CD8-positive, alpha-beta memory T cell (primary cell): ENCODE measurements at places on chromosomes 5 and 9. TPM values are rescaled to one million over a fixed set of nuclear protein-coding genes. Genes with fewer than 3 reads are reported as not detected.

- DNase-seq = no peak
Observed at GRCh38 chr9:14215614-14216013, 98.3 kb downstream of the NFIB start.

DNA sequence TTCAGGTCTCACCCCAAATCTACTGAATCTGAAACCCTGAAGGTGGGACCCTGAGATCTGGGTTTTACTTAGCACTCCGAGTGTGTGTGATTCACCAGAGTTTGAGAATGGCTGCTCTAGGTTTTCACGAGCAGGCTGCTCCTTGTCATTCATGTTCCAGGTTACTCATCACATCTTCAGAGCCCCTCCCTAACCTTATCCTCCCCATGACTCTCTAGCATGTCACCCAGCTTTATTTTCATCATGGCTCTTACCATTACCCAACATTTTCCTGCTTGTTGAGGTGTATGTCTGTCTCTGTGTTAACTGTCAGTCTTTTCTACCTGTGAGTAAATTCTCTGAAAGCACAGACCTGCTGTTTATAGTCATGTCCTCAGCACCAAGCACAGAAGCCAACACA, 319.2 kb downstream of the NSG2 start:
- no peak for DNase-seq

GRCh38 chr5:56350597-56351170, 117.6 kb upstream of the ANKRD55 start:
- DNase-seq = no peak

DNA sequence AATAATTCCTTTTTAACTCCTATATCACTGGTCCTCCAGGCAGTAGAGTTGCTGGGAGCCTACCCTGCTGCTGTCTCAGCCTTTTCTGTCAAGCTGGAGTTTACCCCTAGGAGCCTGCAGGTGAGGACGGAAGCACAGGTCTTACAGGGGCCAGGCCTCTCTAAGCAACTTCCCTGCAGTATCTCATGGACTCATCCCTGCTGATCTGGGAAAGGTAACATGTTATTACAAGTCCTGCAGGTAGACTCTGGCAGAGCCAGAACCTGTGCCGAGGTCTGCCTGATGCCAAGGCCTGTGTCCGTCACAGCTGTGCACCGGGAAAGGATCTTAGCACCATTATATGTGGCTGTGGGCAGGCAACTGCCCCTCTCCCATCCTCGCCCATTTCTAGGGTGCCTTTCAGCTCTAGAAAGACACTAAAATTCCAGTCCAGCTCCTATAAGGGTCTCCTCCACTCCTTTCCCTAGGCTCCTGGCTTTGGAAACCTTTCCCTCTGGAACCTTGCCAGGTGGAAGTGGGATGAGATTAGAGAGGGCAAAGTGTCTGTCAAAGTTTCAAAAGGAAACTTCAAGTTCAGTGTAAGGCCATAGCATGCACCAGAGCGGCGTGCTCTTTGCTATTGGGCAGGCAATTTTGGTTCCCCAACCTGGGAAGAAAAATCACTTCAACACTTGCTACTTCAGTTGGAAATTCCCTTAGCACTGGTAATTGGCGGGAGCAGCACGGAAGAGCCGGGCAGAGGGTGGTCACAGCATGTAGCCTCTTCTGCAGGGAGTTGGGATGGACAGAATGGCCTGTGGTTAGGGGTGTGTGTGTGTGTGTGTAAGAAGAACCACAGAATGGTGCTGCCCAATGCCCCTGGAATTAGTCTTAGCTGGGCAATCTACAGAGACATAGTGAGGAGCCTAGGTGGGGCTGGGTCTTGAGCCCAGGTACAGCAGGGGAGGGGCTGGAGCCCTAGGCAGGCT, 17.5 kb downstream of the TMEM171 start:
- no peak for DNase-seq

GRCh38 chr9:108434502-108434901, 421.3 kb downstream of the ACTL7B start:
- no peak for DNase-seq

DNA sequence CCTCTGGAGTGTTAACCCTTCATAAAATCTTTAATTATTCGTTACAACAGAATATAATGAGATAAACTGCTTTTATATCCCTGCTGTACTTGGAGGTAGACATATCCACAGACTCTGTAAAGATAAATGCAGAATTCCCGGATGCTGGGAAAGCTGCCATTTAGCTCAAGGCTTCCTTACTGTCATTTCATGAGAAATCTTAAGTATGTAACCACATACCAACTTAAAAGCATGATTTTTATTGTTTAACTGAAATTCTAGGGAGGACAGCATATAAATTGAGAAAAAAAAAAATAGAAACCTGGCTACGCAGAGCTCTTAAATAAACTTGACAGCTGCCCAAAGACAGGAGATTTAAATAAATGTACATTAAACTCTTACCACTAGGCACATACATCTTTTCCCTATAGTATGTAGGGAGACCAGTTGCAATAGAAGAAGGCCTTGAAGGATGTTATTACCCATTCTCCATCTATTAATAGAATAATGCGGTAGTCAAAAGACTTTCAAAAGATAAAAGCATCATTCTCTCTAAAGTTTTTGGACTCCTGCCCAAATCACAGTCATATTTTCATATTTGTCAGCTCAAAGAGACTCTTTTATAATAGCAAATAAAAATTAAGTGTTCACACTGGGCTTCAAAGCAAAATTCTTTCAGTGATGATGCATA, 373.8 kb downstream of the NDUFS4 start:
- no peak for DNase-seq

DNA sequence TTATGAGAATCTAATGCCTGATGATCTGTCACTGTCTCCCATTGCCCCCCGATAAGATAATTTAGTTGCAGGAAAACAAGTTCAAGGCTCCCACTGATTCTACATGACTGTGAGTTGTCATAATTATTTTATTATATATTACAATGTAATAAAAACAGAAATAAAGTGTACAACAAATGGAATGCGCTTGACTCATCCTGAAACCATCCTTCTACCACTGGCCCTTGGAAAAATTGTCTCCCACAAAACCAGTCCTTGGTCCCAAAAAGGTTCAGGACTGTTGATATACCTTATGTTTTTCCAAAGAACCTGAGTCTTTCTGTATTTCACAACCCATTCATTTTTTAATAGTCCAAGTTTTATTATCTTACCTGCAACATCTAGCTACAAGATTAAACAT, 403.5 kb downstream of the TAF11L14 start:
- DNase-seq = no peak

DNA sequence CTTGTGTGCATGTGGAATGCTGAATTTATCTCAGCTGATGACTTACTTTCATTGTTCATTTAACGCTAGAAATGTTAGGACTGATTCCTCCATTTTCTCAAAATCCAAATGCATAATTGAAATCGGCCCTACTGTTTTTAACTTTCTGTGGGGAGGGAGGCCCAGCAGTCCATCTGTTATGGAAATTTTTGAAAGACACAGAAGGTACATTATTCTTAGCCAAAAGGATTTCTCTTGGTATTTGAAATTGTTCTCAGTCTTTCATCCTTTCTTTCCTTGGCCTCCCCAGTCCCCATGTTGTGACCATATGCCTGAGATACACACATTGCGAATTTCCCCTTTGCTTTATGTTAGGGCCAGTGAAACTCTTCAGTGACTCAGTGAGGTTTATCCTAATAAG, 549.9 kb downstream of the IRX1 start:
- DNase-seq = no peak

The CCL27 gene
- total RNA-seq = 0.39 TPM
